ENCODE measurements at places on chromosomes 5 and 9. TPM values are rescaled to one million over a fixed set of nuclear protein-coding genes. Genes with fewer than 3 reads are reported as not detected.

- DNase-seq, result peak; percentile 72
These were observed 29.9 kb downstream of the CSF2 start for GRCh38 chr5:132103332-132103951.

DNA sequence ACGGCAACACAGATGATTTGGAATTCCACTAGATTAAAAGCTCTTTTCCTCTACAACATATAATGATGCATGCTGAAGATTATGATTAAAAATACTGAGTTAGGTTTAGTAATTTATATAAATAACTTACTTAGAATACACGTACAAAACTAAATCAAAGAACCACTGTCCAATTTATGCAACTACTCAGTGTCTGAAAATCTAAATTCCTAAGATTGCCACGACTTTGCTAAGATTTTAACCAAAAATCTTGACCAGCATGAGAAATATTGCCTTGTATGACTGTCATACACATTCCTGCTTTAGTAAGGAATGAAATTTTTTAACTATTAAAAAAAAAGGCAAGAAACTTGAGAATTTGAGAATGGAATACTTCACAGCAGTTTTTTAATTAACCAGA, 292.4 kb downstream of the ZNF608 start:
- no peak for DNase-seq

GRCh38 chr5:177402271-177403043, 2.0 kb upstream of the PFN3 start:
- peak; percentile 73 for DNase-seq

CBY3 gene
- not detected for total RNA-seq

DNA sequence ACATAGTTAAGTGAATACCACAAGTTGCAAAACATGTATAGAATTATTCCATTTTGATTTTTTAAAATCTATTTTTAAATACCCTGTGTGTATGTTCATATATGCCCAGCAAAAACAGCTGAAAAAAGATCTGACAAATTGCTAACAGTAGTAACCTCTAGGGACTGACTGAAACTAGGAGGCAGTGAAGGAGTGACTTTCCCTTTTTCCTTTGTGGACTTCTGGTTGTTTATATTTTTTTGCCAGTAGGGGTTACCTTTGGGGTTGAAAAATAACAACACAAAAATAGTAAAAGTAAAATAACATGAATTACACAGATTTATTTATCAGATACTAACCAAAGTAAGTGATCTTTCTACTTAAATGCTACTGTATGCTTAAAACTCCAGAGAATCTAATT, 2.9 kb downstream of the MEGF9 start:
- DNase-seq, result no peak

SH3GLB2 gene
- 111 TPM for total RNA-seq

DNA sequence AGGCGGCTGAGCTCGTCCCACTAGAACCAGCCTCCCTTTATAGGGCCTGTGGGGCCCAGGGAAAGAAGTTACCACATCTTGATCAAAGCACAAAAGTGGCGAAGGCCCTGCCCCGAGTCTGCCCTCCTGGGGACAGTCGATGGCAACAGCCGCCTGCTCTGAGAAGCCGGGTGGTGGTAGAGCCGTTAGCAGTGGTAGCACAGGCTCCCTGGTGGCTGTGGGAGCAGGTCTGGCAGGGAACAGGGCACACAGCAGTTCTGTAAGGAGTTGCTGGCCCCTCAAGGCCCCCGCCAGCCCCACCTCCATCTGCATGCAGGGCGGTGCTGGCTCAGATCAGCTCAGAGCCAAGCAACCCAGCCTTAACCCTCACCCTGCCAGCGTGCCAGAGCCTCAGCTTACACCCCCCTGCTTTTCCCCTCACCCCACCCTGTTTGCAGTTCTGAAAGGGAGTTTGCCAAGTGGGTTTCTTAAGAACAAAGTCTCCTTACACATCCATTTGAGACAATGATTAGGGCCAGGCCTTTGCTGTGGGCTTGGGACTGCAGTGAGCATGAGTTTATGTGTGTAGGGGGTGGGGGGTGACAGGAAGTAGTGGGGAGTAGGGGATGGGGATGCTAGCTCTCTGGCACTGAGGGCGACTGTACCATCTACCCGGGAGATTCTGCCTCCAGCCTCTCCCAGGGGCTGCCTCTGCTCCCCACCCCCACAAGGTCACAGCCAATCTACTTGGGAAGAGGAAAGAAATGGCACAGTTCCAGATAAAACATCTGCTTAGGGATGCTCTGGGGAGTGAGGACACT, 11.8 kb downstream of the ACSL6 start:
- no peak for DNase-seq

CARTPT gene
- total RNA-seq, result not detected

DNA sequence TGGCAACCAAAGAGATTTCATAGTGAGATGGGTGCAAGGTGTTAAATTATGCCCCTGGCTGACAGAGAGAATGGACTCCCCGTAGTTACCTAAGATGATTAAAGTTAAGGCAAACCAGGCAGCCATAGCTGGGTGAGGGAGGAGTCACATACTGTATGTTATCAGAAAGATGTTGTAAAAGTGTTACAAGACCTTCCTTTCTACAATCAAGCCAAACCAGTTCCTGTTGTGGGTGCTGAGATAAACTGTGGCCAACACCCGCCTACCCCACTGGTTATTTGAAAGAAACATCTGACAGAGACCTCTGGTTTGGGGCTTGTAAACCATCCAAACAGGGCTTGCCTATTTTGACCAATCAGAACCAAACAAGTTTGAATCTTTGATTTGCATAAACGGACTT, 684.7 kb upstream of the NUDT12 start:
- DNase-seq, result no peak

OMD gene
- total RNA-seq, result not detected

DNA sequence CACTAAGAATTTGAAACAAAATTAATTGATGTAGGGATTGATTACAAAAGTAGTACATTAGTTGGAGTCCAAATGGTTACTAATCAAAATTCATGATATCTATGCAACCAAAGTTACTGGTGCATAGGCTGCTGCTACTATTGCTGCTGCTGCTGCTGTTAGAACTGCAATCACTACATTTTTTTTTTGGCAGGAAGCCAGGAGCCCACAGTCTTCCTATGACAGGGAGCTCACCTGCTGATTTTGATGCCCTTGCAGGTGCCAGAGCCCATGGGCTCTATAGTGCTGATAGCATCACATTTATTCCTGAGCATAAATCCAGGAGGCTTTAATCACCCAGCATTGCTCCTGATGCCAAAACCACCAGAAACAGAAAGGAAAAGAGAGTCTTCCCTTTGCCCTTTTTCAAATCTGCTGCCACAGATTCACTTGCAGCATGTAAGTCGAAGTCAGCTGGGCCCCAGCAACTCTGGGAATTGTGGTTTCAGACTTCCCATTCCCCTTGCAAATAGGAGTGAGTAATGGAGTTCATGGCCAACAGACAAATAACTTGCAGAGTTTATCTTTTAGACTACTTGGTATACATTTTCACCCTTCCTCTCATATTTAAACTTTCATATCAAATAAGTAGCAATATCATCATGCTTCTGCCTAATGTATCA, 17.6 kb downstream of the SLCO6A1 start:
- DNase-seq, result no peak

- peak; percentile 69 for DNase-seq
These were observed 142.6 kb downstream of the PBX3 start for GRCh38 chr9:125889476-125890419.

- no peak for DNase-seq
These were observed 91.4 kb upstream of the IRX4 start for GRCh38 chr5:1974081-1974480.

DNA sequence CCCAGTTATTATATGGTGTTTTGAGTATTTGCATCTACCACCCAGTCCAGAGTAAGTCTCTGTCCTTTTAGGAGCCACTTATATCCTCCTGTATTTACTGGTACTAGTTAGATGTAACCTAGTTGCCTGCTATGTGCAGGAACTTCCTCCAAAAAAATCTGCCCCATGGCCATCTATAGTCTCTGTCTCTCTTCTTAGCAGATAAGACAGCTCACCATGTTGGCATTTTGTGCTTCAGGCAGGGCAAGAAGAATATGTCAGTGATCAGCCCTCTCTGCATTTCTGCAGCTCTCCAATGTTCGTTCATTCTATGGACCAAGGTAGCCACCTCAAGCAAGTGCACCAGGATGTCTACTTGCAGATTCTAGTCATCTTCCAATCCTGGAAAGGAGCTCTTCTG, 446.5 kb downstream of the TLE1 start:
- no peak for DNase-seq

DNA sequence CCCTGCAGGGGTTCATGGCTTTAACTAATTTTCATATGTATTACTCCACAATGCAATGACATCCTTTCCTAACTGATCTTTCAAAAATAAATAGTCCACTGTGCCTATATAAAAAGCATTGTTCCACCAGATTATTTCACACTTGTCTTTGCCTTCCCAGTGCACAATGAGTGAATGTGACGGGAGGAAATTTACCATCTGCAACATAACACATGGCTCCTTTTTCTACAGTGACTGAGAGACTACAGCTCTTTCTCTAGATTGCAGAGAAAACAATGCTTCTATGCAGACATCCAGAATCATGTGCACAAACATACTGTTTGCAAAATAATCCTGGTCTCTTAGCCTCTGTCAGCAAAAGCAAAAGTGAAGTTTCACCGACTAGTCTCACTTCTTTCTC, 483.7 kb upstream of the PIK3R1 start:
- no peak for DNase-seq
